Central memory CD8-positive, alpha-beta T cell (primary cell): ENCODE measurements at places on chromosomes 16 and 17.

DNA sequence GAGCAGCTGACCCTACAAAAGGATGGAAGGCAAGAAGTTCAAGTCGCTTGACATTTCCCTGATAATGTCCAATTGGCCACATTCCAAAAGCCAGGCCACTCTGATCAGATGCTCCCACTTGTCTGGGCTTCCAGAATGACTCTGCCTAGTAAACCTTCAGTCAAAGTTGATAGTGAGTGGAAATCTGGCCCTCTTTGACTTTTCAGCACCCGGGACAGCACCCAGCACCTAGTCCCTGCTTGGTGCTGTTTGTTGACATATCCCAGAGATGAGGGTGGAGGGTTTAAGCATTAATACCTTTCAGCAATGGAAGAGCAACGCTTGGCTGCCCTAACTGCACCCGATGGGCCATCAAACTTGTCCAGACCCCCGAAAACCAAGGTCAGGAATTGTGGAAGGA is 131.3 kb downstream of the AIPL1 start:
- no peak overlapping the region for H3K4me3 ChIP-seq
- H3K4me1 ChIP-seq: no peaks in the 10 kb centered on the region
- no peaks in the 10 kb centered on the region for H3K36me3 ChIP-seq
- H3K27ac ChIP-seq: no peak overlapping the region
- H3K27me3 ChIP-seq: peaks cover 83% of the 10 kb centered on the region
- no peak for DNase-seq

DNA sequence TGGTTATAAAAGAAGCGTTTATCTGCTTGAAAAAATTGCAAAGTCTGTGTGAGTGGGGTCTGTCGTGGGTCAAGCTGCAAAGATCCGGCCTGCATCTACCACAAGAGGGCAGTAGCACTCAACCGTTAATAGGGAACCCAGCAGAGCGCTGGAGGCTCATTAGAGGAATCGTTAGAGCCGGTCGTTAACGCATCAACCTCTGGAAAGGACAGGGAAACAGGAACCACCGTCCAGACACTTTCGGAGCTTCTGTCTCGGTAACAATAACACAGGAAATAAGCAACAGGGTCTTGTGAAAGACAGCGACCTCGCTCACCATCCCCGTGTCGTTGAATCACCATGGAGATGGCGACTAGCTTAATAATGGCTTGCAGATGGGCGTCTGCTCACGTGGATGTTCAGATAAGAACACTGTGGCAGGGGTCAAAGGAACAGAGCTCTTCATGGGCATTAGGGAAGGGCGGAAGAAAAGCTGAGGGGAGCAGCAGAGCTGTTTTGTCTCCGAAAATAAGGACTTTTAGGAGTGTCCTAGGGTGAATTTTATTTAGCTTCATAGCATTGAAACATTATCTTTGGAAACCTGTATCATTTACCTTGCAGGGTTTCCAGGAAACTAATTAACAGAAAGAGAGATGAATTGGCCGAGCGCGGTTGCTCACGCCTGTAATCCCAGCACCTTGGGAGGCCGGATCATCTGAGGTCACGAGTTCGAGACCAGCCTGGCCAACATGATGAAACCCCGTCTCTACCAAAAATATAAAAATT is 11.9 kb upstream of the NSRP1 start:
- peak overlapping the region; percentile 82 for H3K4me3 ChIP-seq
- peak overlapping the region; percentile 41 for H3K27ac ChIP-seq
- H3K4me1 ChIP-seq: peaks cover 6% of the 10 kb centered on the region
- DNase-seq: peak; percentile 46
- H3K36me3 ChIP-seq: peaks cover 2% of the 10 kb centered on the region

DNA sequence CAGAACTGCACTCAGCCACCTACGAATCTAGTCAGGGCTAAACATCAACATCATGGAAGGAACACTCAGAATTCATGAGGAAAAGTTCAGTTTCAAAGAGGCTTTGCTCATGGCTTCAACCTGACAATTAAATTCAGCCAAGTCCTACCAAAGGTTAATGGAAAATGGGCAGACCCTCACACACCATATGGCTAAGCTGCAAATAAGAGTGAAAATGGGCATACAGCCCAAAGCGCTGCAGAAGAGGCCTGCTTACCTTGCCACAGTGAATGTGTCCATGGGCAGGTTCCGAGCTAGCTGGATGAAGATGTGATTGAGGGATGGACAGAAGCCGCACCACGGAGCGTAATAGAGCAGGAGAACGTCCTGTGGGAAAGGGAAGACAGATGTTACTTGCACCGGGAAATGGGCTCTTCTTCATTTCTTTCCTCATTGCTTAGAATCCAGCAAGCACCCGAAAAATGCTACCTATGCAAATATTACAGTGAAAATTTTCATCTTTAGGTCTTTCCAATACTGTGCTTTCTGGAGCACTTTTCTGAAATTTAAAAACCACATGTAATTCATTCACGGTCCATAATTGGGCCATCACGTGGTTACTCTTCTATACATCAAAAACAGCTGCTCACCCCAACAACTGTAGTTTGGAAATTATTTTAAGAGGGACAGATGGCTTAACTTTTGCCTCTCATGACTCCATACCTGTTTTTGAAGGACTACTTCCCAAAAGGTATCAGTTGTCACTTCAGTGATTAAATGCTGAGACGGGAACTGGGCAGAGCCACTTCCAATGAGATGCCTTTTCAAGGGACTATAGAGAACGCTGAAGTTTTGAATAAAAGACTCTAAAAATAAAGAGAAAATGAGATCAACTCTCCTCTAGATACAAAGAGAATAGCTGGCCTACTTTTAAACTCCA is 19.6 kb downstream of the SNN start:
- no peaks in the 10 kb centered on the region for H3K27me3 ChIP-seq
- H3K4me1 ChIP-seq: peaks cover 29% of the 10 kb centered on the region
- H3K4me3 ChIP-seq: no peak overlapping the region
- no peak for DNase-seq
- peak overlapping the region; percentile 50 for H3K27ac ChIP-seq

DNA sequence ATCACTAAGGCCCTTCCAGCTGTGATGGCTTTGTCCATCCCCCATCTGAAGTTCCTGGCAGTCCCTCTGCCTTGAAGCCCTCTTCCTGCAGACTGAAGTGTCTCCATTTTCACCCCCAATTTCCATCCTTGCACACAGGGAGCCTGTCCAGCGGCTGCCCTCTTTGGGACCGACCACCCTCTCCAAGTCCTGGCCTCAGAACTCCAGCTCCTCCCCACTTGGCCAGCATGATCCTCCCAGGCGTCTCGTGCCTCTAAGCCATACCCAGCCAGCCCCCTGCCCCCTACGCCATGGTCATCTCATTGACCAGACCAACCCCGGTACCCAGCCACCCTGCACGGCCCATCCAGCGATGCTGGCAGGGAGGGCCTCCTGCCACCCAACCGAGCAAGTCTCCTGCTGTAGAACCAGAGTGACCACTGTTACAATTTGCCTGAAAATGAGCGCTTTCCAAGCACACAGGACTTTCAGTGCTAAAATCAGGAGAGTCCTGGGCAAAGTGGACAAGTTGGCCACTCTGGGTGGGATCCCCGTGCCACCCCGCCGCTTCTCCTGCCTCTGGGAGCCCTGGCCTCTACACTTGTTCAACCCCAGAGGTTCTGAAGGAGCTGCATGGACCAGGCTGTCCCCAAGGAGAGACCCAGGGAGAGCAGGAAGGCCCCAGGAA is 362.0 kb downstream of the SEC14L1 start:
- no peaks in the 10 kb centered on the region for H3K27me3 ChIP-seq
- no peak overlapping the region for H3K4me3 ChIP-seq
- peaks cover 25% of the 10 kb centered on the region for H3K36me3 ChIP-seq
- no peak for DNase-seq

DNA sequence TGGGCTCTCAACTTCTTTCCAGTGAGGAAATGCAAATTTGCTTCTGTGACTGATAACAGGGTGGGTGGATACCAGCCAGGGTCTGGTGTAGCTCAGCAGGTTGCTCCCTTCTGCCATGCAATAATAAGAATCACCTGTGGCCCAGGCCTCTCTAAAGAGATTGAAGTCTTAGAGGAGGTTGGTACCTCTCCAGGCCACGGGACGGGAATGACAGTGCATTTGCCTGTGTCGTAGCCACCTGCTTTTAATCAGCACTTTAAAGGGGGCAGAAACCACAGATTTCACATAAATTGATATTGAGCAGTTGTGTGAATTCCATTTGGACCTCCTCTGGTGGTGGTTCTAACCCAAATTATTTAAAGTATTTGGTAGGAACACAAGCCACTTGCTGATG is 246.9 kb downstream of the PRKCA start:
- H3K4me1 ChIP-seq: peaks cover 21% of the 10 kb centered on the region
- no peak overlapping the region for H3K27ac ChIP-seq
- H3K4me3 ChIP-seq: no peak overlapping the region
- no peaks in the 10 kb centered on the region for H3K27me3 ChIP-seq
- no peak for DNase-seq

- no peak overlapping the region for H3K27ac ChIP-seq
- H3K4me1 ChIP-seq: peaks cover 21% of the 10 kb centered on the region
- H3K36me3 ChIP-seq: no peaks in the 10 kb centered on the region
- no peak overlapping the region for H3K4me3 ChIP-seq
Measured at GRCh38 chr16:58422809-58423208, 30.5 kb downstream of the GINS3 start.

- DNase-seq: no peak
- peaks cover 11% of the 10 kb centered on the region for H3K27me3 ChIP-seq
- no peaks in the 10 kb centered on the region for H3K36me3 ChIP-seq
- no peaks in the 10 kb centered on the region for H3K4me1 ChIP-seq
- no peak overlapping the region for H3K4me3 ChIP-seq
- no peak overlapping the region for H3K27ac ChIP-seq
Measured at GRCh38 chr17:56506349-56506748, 87.2 kb upstream of the NOG start.

GRCh38 chr17:27586203-27586721 is 44.7 kb upstream of the LGALS9 start:
- no peaks in the 10 kb centered on the region for H3K27me3 ChIP-seq
- H3K4me3 ChIP-seq: no peak overlapping the region
- H3K27ac ChIP-seq: no peak overlapping the region
- H3K36me3 ChIP-seq: peaks cover 10% of the 10 kb centered on the region
- H3K4me1 ChIP-seq: no peaks in the 10 kb centered on the region
- no peak for DNase-seq

GRCh38 chr16:65624666-65625065 is 502.8 kb upstream of the CDH11 start:
- no peak for DNase-seq
- H3K27ac ChIP-seq: no peak overlapping the region
- H3K27me3 ChIP-seq: no peaks in the 10 kb centered on the region

DNA sequence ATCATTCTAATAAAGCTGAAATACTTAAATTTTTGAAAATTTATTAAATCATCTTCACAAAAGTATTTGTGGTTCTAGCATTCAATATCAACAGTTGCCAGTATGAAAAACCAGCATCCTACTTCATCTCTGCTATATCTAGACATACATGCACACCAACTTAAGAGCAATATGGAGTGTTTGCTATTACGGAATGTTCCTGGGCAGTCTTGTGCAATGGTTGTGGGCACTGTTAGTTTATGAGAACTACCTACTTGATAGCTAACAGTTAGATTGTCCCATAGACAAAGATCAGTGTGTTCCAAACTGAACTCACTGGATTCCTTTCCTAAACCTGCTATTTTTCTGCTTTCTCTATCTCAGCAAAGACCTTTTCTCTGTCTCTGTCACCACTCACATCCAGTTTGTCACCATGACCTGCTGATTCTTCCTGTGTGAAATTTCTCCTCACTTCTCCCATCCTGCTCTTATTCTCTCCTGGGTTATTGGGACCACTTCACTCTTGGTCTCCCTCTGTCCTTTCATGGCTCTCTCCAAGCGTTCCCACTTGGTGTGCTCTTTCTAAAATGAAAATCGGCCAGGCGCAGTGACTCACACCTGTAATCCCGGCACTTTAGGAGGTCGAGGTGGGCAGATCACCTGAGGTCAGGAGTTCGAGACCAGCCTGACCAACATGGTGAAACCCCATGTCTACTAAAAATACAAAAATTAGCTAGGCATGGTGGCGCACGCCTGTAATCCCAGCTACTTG is 27.7 kb downstream of the CNTROB start:
- H3K27me3 ChIP-seq: peaks cover 24% of the 10 kb centered on the region
- no peak overlapping the region for H3K27ac ChIP-seq
- DNase-seq: no peak
- no peaks in the 10 kb centered on the region for H3K4me1 ChIP-seq

DNA sequence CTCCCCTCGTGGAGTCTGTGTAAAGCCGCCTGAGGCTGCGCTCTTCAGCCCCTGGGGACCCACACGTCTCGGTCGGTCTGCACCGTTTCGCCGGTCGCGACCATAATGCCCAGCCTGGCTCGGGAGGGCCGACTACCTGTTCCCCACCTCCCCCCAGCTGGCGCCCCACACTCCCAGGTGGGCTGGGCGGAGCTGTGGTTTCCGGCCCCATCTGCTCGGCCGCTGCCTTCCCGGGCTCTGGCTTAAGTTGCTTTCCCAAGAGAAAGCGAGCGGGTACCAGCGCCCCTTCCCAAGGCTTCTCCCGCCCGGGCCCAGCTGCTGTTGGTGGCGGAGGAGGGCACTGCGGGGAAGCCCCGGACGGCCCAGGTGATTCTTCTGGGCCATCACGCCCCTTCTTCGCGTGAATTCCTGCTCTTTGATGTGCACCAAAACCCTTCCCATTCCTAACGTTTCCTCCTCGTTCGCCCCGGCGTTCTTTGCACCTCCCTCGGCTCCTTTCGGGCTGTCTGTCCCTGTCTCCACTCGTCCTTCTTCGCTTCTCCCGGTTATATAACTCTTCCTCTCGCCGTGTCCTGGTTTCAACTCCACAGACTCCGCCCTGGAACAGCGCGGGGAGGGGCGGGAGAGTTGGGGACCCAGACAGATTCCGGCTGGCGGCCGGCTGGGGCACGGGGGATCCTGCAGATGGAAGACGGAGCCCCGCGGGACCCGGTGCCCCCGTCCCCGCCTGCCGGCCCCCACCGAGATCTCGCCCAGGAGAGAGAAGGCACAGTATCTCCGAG is 2.0 kb downstream of the KDM6B start:
- DNase-seq: peak; percentile 47
- peaks cover 71% of the 10 kb centered on the region for H3K4me1 ChIP-seq
